ENCODE measurements at places on chromosomes 7 and 10.

GRCh38 chr10:124099604-124100003 is 6.2 kb upstream of the CHST15 start:
- DNase-seq: no peak

GRCh38 chr7:105448181-105448580 is 59.5 kb upstream of the SRPK2 start:
- no peak for DNase-seq

- no peak for DNase-seq
Observed at GRCh38 chr10:77377034-77377433, 260.6 kb downstream of the KCNMA1 start.

- no peak for DNase-seq
Observed at GRCh38 chr7:106285855-106286492, 1.2 kb upstream of the NAMPT start.

DNA sequence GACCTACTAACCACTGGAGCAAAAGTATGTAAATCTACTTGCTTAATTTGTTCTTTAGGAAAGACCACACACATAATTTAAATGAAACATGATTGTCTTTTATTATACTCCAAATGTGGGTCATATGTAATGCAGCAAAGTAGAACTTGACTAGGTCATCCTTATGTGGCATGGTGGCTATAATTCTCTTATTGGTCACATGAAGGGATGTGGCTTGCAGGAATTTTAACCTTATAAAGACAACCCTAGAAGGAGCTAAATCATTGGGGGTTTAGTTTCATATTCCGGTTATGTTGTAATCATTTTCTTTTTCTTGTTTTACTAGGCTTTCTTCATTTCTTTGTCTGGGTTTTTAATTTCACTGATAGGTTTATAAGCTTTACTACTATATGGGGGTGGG is 93.9 kb downstream of the SEPTIN7 start:
- no peak for DNase-seq

All from T follicular helper cell (primary cell).